Left colon (tissue), 2 donors: ENCODE measurements at places on chromosomes 7 and 10. TPM values are rescaled to one million over a fixed set of nuclear protein-coding genes. Genes with fewer than 3 reads are reported as not detected.

DNA sequence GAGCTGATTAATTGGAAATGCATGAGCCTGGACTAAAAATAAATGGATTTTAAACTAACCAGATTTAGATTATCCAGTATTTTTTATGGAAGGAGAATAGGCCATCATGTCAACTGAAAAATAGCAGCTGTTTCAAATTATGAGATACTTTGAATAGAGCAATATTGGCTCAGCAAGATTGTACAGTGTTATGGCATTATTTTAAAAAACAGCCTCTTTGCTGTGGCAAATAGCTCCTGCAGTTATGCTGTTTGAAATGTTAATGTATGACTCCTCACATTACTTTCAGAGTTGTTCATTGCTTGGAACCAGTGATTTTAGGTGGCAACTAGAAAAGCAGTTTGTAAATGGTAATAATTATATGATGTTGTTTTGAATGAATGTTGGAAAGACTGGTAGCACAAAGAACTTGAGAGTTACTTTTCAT lies 244.5 kb downstream of the KIAA1217 start:
- no peak for DNase-seq

DNA sequence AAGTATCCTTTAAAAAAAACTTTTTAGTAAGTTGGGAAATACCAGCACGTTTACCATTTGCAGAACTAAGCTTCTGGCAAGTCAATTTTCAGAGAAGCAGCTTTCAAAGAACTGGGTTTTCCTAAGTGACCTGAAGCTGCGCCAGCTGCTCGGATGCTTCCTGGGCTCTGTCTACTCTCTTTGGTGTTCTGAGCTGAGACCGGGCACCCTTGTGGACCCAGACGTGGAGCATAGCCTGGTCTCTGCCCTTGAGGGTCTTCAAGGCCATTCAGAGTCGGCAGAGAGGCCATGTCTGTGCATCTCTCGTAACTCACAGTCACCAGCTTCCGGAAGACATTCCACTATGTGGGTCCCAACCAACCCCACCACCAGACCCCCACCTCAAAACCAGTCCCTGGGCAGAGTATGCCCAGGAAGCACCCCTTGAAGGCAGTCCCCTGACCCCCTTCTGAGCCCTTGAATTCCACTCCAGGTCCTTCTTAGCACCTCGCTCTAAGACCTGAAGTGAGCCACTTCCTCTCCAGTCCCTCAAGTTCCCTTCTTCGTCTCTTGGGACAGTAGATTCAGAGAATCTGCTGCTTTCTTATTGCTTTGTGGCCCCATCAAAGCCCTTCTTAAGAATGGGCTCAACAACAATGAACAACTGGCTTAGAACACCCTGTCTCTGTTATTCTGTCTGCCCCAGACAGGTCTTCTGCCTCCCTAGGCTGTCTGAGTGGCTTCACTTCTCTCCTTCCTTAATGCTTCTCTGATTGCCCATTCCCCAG lies 8.5 kb downstream of the CALML5 start:
- DNase-seq = no peak

- no peak for DNase-seq
Measured at GRCh38 chr7:69776611-69777010, 178.3 kb downstream of the AUTS2 start.

DNA sequence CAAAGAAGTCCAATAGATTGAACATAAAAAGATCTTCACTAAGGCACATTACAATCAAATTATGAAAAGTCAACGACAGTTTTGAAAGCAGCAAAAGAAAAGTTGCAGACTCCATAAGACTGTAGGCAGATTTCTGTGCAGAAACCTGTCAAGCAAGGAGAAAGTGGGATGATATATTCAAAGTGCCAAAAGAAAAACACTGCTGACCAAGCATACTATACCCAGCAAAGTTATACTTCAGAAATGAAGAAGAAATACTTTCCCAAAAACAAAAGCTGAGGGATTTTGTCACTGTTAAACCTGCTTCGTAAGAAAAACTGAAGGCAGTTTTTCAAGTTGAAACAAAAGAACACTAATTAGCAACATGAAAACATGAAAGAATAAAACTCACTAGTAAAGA lies 145.5 kb downstream of the ZEB1 start:
- no peak for DNase-seq

DNA sequence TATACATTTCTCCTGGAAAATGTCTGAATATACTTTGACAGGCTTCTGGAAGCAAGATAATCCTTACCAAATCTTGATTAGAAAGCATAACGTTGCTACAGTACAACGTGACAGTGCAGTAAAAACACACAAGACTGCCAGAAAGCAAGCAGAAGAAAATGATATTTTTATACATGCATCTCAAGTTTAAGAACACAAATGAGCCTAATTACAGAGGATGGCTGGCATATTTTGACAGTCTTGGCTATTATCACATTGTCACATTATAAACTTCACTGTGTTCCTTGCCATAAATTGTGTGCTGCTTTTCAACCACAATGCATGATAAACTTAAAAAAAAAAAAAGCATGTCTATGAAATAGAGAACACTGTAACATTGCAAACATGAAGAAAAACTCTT lies 4.3 kb downstream of the IKZF5 start:
- no peak for DNase-seq

- no peak for DNase-seq
Measured at GRCh38 chr10:49353026-49353894, 42.6 kb downstream of the DRGX start.

SRRT gene
- total RNA-seq = 116 TPM

DNA sequence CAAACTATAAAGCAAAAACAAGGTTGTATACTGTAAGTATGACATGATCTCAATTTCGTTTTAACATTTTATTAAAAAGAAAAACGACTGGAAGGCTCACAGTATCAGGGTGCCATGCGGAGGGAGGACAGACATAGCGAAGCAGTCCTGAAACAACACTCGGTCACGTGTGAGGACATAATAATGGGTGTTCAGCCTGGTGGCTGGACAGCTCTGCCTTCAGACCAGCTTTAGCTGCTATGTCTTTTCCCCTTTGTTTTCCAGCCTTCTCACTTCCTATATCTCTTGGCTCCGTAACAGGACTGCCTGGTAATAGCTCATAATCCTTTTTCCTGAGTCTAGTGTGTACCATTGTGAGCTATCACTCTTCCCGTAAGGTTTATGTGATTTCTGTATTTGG lies 18.4 kb upstream of the KLF14 start:
- DNase-seq = no peak

- no peak for DNase-seq
Measured at GRCh38 chr7:122299624-122300210, 4.8 kb downstream of the FEZF1 start.

GRCh38 chr10:69571618-69572158 lies 1.5 kb downstream of the NEUROG3 start:
- no peak for DNase-seq

DNA sequence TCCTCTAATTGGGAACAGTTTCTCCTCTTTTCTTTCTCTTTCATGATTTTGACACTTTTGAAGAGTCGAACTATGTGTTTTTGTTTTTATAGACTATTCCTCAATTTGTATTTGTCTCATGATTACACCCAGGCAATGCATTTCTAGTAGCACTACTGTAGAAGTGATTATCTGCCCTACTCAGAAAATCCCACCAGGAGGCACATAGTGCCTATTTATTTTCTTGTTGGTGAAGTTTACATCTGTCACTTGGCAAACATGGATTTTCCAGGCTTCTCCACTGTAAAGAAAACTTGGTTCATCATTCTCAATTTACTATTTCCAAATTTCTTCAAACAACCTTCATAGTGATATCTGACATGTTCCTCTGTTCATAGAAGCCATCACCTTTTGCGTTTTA lies 893.9 kb downstream of the CCSER2 start:
- no peak for DNase-seq

GRCh38 chr10:53209944-53210611 lies 437.5 kb upstream of the MBL2 start:
- no peak for DNase-seq

DNA sequence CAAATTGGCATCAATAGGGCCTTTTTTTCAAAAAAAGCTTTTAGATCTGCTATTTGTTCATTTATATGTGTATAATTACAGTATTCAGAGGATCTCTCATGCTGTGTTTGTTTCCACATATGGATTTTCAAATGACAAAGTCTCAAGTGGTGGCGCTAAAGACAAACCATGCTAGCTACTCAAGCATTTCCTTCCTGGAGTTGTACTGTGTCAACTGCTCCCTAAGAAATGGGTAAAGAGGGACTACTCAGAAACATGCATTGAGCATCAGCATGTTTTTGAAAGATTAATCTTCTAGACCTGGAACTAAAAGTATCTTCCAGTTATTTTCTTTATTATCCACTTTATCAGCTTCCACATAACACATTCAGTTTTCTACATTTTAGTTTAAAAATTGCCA lies 12.7 kb downstream of the CNTNAP2 start:
- DNase-seq = no peak

GRCh38 chr7:149884541-149884940 lies 10.8 kb downstream of the ATP6V0E2 start:
- DNase-seq = no peak

- DNase-seq = no peak
Measured at GRCh38 chr7:40977533-40977932, 725.4 kb downstream of the INHBA start.

GRCh38 chr7:82600531-82600930 lies 157.0 kb upstream of the CACNA2D1 start:
- no peak for DNase-seq

DNA sequence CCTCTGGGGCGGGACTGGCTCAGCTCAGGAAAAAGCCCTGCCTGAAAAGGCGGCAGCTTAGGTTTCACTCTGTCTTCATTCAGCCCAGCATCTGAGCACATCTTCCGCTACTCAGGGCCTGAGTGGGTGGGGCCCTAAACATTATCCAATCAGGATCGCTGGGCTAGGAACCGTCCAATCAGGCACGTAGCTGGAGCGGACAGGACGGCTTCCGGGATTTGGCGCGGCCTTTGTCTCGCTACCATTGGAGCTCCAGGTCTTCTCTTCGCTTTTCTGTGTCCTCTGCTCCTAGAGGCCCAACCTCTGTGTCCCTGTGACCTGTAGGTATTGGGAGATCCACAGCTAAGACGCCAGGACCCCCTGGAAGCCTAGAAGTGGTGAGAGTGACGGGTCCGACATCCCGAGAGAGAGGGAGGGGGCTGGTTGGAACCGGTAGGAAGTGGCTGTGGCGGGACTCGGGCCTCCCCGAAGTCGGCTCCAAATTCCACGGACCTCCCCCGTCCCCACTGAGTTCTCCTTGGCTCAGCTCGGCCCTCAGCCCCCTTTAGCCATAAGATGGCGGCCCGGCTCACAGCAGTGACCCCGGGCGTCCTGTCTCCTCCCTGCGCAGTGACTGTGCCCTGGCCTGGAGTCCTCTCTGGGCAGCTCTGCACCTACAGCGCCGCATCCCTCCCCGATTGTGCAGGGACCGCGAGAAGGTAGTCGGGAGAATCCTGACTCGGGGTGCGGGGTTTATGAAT lies 99.1 kb downstream of the ZNF680 start:
- peak; percentile 44 for DNase-seq

DNA sequence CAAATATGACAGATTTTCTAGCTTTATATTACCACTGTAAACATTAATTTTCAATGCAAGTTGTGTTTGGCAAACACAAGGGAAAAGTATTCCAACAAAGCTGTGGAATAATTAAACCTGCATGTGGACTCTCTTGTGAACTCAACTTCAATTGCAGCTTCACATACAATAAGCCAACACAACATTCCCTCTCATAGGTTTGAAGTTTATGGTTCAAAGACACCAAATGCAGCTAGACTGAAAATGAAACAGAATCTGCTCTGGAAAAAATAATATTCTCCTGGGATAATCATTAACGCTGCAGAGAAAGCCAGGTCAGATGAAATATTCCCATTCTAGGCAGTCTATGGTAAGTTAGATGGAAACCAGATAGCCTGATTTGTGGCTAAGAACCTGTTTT lies 105.8 kb upstream of the VIPR2 start:
- DNase-seq = no peak

DNA sequence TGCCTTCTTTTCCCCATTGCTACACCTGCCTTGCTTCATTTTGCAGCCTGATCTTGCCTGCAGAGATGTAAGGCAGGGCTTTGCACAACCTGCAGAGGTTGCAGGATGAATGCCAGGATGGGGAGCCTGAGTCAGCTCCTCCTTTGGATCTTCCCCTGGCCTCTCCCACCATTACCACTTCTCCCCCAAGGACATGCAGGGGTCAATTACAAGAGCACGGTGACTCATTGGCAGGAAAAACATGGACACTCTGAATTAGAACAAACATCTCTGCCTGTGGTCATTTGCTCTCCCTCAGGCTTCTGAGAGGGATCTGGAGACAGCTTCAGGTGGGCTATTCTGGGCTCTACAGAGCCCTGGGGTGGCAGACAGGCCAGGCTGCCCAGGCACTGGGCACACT lies 89.2 kb downstream of the HERPUD2 start:
- no peak for DNase-seq

- DNase-seq = peak; percentile 51
Measured at GRCh38 chr7:2405601-2406345, 2.4 kb downstream of the CHST12 start.
